Activated CD4-positive, alpha-beta T cell treated with anti-CD3 and anti-CD28 coated beads, Interleukin-2, amount 50 U/mL, for 4 hours (primary cell): ENCODE measurements at places on chromosomes 1 and 21.

- DNase-seq, result no peak
Observed at GRCh38 chr1:153717330-153717729, 10.5 kb upstream of the INTS3 start.

- DNase-seq, result no peak
Observed at GRCh38 chr21:29403301-29403700, 104.6 kb downstream of the BACH1 start.

- DNase-seq, result peak; percentile 45
Observed at GRCh38 chr1:38029685-38030511, 16.7 kb downstream of the POU3F1 start.

GRCh38 chr1:226602186-226603021 lies 53.8 kb downstream of the STUM start:
- DNase-seq, result no peak

DNA sequence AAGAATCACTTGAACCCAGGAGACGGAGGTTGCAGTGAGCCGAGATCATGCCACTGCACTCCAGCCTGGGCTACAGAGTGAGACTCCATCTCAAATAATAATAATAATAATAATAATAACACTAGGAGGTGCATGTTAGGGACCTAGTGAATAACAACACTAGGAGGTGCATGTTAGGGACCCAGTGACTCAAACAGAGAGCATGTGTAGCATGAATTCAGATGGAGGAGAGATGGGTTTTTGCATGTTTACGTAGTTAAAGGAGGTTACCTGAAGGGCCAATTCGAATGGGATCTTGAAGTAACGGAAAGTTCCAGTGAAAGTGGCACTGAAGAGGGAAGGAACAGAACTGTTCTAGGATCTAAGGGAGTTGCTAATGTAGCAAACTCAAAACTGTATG lies 7.1 kb upstream of the KCNK1 start:
- DNase-seq, result no peak

DNA sequence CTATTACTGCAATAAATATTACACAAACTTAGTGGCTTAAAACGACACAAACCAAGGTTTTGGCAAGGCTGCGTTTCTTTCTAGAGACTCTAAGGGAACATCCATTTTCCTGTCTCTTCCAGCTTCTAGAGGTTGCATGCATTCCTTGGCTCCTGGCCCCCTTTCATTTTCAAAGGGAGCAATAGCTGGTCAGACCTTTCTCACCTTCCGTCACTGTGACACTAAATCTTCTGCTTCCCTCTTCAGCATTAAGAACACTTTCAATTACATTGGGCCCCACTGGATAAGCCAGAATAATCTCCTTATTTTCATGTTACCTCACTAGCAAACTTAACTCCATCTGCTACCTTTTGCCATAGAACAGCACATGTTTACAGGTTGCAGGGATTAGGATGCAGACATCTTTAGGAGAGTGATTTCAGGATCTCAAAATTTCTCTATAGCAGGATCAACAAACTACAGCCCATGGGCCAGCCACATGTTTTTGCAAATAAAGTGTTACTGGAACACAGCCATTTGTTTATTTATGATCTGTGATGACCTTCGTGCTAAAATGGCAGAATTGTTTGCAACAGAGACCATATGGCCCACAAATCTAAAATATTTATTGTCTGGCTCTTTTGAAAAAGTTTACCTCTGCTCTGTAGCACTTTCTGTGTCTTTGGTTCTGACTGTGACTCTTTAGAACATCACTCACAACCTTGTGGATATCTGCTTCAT lies 221.5 kb upstream of the SGIP1 start:
- no peak for DNase-seq

DNA sequence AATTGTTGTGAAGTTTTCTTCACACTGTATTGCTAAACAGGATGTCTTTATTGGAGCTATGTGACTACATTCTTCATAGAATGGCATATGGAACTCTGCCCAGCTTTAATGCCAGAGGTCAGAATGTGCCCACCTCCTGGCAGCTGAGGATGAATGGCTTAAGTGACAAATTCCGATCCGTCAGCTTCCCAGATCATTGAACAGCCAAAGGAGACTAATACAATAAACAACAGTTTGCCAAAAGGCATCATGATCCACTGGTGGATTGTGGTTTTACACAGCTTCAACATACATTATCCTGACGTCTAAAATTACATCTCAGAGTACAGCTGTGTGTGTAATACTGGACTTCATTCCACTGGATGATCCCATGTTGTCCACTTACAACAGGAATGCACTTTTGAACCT lies 68.7 kb upstream of the C1orf105 start:
- DNase-seq, result no peak

DNA sequence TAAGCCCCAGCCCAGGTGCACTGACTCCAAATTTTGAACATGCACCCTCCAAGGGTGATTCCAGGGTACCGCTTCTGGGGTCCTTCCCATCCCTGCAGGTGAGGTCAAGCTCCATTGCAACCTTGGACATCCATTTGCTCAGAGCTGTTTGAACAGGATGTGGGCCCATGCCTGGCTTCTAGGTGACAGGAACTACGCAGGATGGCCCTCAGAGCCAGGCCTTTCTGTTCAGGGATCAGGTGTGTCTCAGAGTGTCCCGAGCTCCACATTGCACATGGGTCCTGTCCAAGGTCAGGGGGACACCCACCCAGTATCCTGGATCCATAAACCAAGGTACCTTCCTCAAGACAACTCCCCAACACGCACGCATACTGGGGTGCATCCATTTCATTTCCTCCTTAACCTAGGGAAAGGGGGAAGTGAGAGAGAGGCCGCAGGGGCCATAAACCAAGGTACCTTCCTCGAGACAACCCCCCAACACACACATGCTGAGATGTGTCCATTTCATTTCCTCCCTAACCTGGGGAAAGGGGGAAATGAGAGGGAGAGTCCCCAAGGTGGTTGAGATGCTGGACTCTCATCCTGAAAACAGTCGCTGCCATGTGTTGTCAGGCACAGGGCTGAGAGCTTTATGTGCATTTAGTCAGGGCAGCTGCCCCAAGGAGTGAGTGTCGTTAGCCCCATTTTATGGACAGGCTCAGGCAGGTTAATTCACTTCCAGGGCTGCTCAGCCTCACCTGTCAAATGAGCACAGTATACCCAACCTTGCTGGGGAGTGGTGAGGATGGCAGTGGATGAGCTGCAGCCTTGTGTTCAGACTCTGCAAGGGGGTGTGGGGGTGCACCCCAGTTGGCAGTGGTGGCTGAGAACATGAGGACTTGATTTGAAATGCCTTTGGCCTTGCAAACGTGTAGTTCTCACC lies 2.1 kb downstream of the SLC66A1 start:
- DNase-seq, result no peak

DNA sequence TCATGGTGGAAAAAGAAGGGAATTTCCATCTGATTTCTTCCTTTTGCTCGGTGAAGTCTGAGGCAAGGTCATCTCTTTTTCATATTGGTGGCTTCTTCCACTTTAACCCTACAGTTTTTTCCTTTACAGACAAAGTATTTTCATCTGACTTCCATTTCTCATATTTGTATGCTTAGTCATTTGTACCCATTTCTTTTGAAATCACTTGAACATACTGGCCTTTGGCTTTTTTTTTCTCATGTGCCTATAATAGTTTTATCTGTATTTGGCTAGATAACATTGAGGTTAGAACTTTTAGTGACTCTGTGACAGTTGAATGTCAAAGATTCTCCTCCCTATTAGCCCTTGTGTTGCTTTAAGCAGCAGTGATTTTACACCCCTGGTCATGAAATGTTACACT lies 27.7 kb downstream of the IL12RB2 start:
- no peak for DNase-seq

DNA sequence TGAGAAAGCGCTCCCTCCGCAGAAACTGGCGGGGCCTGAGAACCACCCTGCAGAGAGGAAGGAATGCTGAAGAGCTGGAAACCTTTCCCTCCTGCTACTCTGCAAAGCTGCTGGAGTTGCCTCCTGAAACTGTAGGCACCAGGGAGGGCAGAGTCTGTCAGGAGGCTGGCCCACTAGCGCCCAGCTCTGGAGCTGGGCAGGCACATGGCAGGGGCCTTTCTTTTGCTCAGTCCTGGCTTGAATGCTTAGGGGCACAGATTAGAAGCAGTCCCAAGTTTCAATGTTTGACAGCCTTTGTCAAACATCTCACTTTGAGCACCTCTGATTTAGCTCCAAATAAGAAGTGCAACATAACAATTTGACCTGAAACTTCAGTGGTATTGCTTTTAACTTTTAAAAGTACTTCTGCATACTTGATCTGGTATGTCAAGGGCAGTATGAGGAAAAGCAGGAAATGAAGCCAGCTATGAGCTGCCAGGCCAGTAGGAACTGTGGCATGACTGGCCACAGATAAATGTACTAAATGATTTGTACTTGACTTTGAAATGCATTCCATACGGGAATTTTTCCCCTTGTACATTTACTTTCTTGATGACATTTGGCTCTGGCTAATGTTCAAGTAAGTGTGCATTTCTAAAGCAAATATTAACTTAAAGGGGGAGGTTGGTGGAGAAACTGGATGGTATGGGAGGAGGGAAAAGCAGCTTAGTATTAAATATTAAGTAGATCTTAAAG lies 7.2 kb downstream of the C1orf116 start:
- DNase-seq, result no peak

- peak; percentile 63 for DNase-seq
Observed at GRCh38 chr21:42220138-42220701, 1.3 kb downstream of the ABCG1 start.

DNA sequence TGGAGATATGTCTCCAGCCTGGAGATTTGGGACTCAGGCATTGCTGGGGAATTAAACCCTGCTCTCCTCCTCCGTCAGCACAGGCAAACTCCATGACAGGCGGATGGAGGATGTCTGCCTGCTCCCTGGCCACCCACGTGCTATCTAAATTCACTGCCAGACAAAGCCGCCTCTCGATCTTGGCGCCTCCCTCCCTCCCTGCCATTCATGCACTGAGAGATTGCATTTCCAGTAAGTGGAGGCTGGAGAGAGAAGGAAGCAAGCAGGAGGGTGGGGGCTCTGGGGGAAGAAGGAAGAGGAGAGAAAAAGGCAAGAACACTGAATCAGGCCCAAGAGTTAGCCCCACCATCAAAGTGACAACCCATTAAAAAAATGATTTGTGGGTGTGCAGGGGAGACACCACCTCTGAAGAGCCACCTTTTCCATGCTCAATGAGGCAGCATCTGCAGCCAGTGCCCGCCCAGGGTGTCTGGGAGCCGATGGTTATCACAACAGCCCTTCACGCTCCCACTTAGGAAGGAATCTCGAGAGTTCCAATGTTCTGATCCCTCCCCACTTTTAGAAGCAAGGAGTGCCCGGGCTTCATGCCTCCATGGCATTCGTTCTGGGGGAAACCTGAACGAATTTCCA lies 183.0 kb downstream of the HIVEP3 start:
- no peak for DNase-seq

DNA sequence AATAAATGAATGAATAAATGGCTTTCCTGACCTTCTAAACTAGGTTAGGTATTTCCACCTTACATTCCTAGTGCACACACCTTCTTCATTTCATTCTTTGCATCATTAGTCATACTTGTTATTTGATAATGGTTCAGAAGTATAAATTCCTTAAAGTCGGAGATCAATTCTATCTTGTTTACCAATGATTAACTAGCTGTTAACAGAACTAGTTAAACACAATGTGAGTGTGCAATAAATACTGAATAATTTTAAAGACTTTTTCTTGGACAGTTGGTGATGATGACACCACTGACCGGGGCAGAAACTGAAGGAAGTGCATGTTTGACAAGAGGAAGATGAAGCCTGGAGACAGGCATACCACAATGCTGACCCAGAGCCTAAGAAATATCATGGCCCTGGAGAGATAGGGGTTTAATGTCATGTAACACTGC lies 207.1 kb upstream of the DEPDC1 start:
- no peak for DNase-seq

GRCh38 chr1:94621395-94621794 lies 79.8 kb upstream of the F3 start:
- no peak for DNase-seq

DNA sequence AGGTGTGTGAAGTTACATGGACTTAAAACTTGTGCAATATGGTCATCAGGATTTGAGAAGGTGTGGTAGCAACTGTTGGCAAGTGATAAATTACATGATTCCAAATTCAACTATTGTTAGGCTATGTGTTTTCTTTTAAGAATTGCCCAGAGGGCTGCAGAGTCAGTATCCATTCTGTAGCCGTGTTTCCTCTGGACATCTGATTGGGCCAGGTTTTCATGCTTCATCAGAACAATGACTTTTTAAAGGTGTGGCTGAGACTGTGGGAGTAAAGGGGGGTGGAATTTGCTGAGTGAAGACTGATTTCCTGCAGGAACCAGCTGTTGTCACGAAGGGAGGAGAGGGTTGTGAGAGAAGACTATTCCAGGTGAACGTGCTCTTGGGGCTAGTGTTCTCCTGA lies 1.7 kb upstream of the HRNR start:
- DNase-seq, result no peak

GRCh38 chr1:43844114-43844513 lies 89.5 kb upstream of the ARTN start:
- DNase-seq, result no peak

DNA sequence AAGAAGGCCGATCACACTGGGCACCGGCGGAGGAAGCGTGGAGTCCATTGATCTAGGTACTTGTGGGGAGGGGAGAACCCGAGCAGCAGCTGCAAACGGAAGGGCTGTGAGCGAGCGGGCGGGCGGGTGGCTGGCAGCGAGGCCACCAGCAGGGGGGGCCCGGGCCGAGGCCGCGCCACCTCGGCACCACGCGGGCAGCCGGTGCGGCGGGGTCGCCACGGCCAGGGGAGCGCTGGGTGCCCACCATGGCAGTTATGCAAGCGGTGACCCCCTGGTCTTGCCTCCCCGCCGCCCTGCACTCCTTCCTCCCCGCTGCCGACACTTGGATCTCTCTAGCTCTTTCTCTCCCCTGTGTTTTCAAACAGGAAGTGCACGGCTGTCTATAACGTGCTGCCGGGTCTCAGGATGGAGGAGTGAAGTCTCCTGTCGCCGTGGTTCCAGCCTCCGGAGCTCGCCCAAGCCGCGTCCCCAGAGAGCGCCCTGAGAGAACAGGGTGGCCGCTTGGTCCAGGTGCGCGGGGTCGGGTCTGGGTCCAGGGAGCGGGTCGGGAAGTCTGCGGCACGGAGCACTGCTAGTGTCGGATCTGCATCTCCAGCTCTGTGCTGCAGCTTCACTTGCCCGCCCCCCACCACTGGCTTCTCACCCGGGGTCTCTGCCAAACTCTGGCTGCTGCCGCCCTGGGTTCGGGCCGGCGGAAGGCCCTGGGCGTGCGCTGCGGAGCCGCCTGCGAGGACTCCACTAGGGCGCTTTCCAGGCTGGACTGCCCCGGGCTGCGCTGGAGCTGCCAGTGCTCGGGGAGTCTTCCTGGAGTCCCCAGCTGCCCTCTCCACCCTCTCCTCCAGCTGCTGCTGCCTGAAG lies 22.7 kb downstream of the LRRC8D start:
- peak; percentile 75 for DNase-seq

- DNase-seq, result no peak
Observed at GRCh38 chr1:242568666-242569065, 44.2 kb upstream of the PLD5 start.

DNA sequence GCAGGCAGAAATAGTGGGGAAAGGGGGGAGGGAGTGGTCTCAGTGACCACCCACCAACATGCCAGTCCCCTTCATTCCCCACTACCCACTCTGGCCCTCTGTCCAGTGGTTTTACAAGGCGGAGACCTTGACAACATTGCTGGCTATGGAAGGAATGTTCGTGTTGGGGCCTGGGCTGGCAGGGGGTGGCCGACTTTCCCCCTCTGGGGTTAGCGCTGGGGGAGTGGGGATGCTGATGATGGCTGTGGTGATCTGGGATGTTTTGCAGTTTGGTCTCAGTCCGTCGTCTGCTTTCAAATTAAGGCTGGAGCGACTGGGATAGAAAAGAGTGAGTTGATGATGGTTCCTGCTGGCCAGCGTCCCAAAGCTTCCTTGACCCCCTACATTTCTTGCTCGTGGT lies 20.3 kb downstream of the DDX20 start:
- no peak for DNase-seq
